ENCODE measurements at places on chromosomes 3 and 15.

GRCh38 chr3:25235031-25235430 is 193.0 kb upstream of the RARB start:
- DNase-seq = no peak

DNA sequence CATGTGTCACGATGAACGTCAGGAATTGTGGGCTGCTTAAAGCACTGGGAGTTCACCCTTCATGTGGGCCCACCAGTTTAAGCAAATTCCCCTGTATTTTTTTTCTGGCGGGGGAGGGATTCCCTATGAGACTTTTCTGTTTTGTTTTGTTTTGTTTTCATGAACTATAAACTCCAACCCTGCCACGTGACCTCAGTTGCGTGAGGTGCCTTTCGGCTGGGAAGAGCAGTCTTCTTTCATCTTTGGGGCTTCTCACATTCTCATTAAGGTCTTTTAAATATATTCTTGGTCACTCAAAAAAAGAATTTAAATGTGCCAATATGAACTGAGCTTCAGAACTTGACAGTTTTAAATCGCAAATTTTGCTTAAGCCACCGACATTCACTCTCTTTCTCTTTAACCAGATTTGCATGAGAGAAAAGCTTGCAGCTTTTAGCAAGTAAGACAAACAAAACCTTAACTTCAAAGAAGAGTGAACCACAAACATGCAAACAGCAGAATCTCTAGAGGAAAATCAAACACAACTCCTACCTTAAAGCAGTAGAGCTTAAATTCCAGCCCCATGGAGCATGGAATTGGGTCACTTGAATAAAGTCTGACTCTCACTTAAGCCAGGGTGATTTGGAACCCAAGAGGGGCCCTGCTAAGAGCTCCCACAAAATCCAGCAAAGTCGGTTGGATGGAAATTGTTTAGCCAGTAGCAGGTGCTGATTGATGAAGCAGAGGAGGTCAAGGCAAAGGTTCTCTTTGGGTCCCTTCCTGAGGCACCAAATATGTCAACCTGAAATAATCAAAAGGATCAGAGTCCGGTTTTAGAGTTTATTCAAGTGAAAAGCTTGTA is 699.8 kb upstream of the GBE1 start:
- DNase-seq = no peak

DNA sequence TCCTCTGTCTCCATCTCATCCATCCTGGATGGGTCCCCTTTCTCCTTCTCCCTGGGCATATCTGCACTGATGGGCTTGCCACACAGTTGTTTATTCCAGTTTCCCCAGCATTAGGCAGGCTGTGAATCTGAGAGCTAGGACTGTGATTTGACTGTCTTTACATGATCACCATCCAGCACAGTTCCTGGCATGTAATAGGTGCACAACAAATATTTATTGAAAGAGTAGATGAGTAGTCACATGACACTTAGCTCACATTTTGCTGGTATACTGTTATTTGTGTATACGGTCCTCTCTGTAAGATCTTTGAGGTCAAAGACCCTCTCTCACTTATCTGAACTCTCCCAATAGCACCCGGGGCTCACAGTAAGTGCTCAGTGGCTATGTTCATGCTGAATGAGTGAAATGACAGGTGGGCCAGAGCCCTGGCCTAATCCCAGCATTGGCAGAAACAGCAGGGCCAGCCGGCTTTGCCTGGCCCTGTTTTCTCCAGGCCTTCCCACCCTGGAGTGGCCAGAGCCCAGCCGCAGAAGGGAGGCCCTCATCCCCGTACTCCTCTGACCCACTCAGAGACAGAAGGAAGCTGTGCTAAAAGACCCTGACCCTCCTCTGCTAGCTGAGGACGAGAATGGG is 16.2 kb upstream of the BAHD1 start:
- no peak for DNase-seq

- peak; percentile 45 for DNase-seq
These were observed 17.2 kb downstream of the CPA3 start for GRCh38 chr3:148882288-148882687.

DNA sequence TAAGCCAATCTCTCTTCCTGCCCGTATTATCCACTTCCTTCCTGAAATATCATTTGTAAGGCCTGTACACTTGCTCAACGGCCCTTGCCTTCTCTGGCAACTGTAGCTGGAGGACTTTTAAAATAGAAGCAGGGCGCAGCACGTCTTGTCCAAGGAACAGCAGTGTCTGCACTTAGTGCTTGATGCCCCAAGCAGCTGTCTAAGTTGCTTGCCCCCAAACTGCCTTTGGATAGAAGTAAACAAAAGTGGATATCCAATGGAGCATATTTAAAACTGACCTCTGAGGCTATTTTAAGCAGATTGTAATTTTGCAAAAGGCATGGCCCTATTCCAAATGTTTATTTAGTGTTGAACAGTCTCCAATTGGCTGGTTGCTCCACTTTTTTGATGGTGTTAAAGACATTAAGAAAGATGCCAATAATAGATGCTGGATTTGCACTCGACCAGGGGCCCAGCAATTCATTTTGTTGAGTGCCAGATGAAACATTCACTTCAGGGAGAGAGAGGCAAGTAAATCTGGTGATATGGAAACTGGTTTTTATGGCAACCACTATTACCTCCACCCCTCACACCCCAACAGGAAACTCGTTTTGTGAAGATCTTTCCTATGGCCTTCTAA is 526.8 kb upstream of the TBL1XR1 start:
- peak; percentile 70 for DNase-seq

GRCh38 chr3:171339598-171339997 is 120.6 kb downstream of the TNIK start:
- peak; percentile 90 for DNase-seq
